ENCODE measurements at places on chromosomes 2 and 18. TPM values are rescaled to one million over a fixed set of nuclear protein-coding genes. Genes with fewer than 3 reads are reported as not detected.

DNA sequence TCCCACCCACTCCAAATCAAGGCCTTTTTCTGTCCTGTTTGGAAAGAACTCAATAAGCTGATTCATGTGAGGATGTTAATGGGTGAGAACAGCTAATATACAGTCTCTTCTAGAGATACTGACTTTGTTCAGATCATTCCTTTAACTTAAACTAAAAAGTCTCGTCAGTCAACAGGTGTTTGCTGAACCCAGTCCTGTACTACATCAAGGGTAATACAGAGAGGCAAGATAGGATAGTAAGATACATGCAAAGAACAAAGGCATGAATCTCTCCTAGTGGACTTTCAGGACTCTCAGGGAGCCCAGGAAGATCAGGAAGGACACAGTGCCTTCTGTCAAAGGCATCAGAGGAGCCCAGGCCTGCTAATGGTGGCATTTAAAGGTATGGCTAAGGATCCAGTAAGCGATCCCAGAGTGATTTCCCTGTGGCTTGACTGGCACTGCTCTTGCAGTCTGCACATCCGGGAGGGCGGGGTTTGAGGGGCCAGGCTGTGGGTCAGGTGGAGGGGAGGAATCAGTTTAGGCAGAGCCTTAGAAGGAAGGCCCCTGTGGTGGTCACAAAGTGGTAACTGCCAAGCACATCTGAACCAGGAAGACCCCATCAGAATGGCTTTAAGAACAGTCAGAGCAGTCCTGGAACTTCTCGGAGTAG lies 54.0 kb downstream of the EPAS1 start:
- DNase-seq, result no peak

RBM44 gene
- 0.07 TPM for total RNA-seq

C2orf72 gene
- total RNA-seq, result 0.63 TPM

- no peak for DNase-seq
Measured at GRCh38 chr2:1799174-1799573, 54.9 kb upstream of the PXDN start.

- DNase-seq, result no peak
Measured at GRCh38 chr18:8279781-8280330, 329.4 kb upstream of the RAB12 start.

- no peak for DNase-seq
Measured at GRCh38 chr2:27667446-27667845, 3.8 kb downstream of the SLC4A1AP start.

GRCh38 chr18:9771977-9772660 lies 64.0 kb downstream of the RAB31 start:
- DNase-seq, result no peak

GRCh38 chr2:130355578-130356431 lies at the start of gene PTPN18:
TSS of gene PTPN18 (plus strand) at chr2:130356056. CDS start at chr2:130356108, 52 bp downstream.
- DNase-seq, result no peak

GRCh38 chr18:26493021-26493420 lies 55.3 kb downstream of the KCTD1 start:
- DNase-seq, result no peak

- DNase-seq, result no peak
Measured at GRCh38 chr2:188695953-188696352, 278.2 kb upstream of the COL3A1 start.

DNA sequence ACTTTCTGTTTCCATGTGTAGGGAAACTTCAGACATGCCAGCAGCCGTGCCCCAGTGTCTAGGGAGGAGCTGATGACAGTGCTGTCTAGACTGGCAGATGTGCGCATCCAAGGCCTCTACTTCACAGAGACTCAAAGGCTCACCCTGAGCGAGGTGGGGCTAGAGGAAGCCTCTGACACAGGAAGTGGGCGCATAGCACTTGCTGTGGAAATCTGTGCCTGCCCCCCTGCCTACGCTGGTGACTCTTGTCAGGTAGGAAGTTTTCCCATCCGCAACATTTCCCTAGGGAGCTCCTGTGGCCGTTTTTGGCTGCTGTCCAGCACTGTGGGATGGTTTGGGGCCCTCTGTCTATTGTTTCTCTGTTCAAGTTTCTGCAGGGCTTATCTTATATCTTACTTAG lies 143.1 kb upstream of the TTC39C start:
- no peak for DNase-seq

DNA sequence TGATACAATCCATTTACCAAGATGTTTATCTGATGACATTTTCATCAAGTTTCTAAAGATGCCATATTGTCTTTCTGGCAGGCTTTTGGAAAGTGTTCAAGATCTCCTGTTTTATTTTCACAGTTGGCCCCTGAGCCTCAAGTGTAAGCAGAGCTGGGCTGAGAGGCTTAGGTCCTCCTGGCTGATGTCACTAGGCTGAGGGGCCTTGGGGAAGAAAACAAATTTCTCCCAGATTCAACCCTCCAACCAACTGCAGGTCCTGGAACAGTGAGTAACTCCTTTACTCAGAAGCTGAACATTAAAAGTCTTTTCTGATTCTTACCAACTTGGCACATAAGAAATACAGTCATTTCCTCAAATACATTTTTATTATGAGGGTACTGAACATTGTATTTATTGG lies 14.9 kb upstream of the IL1RL1 start:
- no peak for DNase-seq

- no peak for DNase-seq
Measured at GRCh38 chr2:227509824-227510619, 38.1 kb downstream of the AGFG1 start.

DNA sequence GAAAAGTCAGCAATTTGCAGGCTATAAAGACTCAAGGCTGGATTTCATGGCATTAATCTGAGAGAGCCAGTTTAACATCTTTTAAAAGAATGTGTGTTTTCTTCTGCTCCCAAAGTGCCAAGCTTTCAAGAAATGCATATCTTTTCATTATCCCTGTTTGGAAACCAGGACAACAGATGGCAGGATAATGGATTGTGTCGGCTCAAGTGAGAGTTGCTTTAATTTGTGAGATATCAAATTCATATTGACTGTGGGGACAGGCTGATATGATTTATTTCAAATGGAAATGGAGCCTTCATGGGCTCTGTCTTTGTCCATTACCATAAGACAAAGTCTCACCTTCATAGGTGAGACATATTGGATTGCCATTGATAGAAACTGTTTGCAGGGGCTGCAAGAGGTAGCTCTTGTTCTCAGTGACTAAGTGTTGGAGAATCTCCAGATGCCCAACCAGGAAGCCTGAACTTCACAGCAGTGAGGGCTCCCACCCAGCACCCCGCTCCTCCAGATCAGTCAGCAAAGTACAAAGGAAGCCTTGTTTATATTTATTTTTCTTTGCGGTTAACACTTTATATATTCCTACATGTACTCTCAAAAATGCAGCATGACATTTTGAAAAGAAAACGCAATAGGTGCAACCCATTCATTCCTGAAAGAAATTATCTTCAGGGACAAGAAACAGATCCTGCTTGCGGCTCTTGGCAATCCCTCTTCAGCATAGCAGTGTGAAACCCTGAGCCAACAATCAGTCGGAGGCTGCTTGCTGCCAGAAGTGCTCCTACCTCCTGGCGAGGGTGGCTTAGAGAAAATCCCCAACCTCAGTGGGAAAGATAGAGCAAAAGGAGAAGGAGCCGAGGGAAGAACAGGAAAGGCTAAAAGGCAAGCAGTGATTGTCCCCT lies 65.8 kb upstream of the ATL2 start:
- no peak for DNase-seq

DNA sequence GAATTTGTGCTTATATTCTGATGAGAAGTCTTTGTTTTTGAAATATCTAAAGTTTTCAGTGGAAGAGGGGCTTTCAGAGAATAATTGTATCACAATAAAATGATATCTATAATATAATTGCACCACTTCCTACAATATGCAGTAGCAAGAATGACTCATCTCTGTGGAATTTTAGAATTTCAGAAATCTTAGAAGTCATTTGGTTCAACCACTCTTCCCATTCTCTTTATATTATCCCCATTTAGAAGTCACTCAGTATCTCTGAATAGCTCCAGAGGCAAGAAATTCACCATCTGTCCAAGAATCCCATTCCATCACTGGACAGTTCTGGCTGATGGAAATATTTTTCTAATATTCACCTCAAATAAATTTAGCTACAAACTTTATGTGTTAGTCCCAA lies 59.3 kb upstream of the CCDC68 start:
- no peak for DNase-seq

DNA sequence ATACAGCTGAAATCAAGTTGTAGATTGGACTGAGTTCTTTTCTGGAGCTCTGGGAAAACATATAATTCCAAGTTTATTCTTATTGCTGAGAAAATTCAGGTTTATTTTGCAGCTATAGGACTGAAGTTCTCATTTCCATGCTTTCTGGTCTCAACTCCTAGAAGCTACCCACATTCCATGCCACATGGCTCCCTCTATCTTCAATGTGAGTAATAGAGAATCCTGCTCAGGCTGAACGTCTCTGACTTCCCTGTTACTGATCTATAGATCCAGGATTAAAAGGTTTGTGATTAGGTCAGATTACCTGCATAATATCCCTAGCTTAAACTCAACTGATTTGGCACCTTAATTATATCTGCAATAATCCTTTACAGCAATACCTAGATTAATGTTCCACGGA lies 453.8 kb upstream of the MC4R start:
- DNase-seq, result no peak

- DNase-seq, result peak; percentile 57
Measured at GRCh38 chr2:149743842-149744448, 156.4 kb upstream of the MMADHC start.

DNA sequence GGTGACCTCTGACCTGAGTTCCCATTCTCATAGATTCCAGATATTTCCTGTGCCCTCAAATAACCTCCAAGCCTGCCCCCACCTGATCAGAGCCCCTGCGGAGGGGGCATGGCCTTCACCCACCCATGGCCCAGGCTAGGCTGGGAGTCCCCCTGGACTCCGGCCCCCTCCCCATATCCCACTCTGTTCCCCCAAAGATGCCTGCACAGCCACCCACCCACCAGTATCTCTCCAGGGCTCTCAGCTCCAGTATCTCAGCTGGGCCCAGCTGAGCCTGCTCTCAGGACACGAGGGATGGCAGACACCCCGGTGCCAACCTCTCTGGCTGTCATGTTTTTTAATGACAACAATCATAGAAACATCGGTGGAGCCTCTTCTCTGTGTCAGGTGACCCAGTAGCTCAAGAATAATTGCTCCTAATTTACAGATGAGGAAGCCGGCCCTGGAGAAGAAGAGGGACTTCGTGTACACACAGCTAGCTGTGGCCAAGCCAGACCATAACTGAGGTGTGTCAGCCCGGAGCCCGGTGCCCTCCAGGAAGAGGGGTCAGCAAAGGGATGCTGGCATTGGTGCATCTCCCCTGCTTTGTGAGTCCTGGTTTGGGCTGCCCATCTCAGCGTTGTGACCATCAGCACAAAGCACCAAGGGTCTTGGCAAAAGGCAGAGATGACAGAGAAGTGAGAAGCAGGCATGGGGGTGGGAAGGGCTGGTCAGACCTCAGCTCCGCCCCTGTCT lies 84.4 kb downstream of the SDC1 start:
- DNase-seq, result no peak

HOXD8 gene
- 18.1 TPM for total RNA-seq

DNA sequence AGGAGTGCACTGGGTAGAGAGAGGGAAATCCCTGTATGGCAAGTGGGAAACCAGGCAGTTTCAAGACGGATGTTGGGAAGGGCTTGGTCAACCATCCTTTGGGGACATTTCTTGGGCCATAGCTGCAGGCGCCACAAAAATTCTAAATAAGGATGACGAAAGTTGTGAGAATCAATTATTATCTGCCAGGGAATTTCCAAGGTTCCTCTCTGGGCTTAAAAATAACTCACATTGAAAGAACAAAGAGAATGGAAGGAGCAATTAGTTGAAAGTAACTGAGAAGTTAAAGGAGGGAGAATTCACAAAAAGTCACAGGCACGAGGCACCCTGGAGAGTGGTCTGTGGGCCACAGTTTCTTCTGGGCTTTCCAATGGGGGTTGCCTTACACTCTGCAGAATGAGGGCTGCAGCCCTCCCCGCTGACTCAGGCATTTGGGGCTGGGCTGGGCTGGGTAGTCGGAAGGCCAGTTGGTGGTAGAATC lies 195.7 kb downstream of the SMAD7 start:
- no peak for DNase-seq

BCL2 gene
- total RNA-seq, result 8.4 TPM

PID1 gene
- 3.3 TPM for total RNA-seq

ALPI gene
- total RNA-seq, result not detected

DNA sequence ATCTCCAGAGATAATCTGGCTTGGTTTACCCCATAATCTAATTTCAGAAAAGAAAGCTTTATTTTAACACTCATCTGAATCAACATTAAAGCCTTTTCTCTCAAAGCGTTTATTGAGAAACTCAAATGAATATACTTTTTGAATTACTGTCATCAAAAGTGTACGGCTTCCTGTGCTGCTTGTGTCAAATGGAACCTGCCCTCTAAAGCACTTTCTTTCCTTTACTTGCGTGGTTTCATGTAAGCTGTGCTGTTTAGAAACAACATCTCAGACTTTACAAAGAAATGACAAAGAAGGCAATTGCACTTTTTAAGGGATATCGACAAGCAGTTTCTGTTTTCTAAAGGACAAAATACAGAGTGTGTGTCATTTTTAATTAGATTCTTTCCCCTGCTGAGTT lies 35.1 kb downstream of the CYBRD1 start:
- no peak for DNase-seq

DNA sequence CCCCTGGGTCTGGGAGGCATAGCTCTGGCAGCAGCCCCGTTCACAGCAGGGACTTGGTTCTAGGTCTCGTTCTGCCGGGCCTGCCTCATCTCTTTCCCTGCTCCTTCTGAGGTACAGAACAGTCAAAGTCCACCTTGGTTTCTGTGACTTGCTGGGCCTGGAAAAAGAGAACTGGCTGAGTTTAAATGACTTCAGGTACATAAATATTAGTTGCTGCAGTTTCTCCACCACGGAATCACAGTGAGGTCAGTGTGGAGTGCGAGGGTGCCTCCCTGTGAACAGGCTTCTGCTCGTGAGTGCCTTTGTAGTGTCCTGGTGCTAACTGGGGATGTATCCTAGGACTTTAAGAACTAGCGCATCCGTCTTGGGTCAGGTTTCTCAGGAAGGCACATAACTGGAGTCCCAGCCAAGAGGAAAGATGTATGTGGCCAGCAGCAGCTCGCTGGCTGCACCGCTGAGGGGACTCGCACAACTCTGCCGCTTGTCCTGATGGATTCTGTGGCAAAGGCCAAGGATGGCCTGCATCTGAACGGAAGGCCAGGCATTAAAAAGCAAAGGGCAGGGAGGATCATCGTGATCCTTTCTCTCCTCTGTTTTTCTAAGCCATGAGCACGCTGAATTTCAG lies 188.6 kb downstream of the SH3RF3 start:
- no peak for DNase-seq

NFU1 gene
- 25.4 TPM for total RNA-seq

DNA sequence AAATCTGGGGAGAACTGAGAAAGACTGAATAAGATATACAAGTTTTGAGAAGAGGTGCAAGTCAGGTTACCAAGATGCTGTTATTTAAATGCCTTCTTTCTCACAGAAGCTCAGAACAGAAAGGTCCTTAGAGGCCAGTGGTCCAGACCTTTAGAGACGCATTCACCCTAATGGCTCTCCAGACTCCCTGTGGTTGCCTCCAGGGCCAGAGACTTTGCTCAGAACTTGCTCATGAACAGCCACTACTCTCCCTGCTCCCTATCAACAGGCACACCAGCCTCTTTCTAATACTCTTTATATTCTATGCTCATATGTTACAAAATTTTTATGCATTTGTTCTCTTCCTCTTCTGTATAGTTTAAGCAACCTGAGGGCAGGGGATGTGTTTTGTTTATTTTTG lies 349.0 kb upstream of the TNP1 start:
- DNase-seq, result no peak

ALPP gene
- not detected for total RNA-seq

CD207 gene
- total RNA-seq, result not detected

- DNase-seq, result no peak
Measured at GRCh38 chr2:200356857-200357384, 50.4 kb downstream of the SPATS2L start.
